ENCODE measurements at places on chromosomes 7 and 10.

GRCh38 chr10:109306698-109307097 is 616.6 kb downstream of the XPNPEP1 start:
- no peak for DNase-seq

DNA sequence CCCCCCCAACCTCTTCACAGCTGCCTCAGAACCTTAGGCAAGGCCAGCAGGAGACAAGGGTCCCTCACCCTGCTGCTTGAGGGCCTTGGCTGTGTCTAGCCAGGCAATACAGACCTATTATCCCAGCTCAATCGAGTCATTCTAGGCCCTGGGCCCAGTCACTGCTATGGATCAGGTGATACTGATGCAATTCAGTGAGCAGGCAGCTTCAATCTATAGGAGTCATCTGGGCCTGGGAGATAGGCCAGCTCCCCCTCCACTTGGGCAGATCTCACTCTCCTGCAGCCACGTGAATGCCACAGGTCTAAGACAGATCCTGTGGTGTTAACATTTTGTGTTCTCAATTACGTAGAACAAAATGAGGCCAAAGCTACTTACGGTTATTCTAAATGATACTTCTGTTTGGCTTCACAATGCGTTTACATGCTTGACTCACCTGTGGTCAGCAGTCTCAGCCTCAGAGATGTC is 68.0 kb upstream of the LRRC4 start:
- no peak for DNase-seq

DNA sequence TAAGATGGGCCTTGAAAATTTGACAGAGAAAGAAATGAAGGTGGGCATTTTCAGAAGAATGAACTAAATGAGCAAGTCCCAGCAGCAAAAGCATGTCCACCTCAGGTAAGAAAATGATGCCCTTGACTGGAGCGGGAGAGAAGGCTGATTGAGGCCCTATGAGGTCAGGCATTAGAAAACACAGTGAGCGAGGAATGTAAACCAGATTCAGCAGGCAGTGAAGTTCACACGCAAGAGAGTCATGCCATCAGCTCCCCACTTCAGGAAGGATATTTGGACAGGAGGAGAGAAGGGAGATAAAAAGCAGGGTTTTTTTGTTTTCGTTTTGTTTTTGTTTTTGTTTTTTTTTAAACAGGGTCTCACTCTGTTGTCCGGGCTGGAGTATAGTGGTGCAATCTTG is 166.4 kb downstream of the PPP1R17 start:
- no peak for DNase-seq

- no peak for DNase-seq
Observed at GRCh38 chr10:91350651-91351081, 59.5 kb upstream of the HECTD2 start.

DNA sequence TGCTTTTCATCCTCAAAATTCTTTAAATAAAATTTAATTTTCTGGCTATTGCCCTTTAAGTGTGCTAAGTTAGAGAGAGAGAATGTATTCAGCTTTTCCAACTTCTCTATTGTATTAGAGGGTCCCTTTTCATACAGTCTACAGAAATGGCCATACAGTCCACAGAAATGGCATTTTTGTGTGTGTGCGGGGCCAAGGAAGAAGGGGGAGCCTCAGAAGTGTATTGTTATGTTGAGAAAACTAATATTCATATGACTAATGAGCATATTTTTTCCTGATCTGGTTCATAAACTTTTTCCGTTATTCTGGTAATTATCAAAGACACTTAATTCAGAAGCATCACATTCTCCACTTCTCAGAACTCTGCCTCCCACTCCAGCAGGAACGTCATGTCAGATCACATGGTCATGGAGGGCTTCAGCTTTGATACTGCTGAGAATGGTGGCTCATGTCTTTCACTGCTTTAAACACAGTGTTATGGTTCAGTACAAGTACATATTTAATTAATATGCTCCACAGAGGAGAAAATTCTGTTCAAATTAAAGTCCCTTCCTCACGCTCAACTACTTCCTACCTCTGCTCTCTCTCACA is 37.1 kb downstream of the ELMO1 start:
- no peak for DNase-seq

- no peak for DNase-seq
Observed at GRCh38 chr7:27046854-27047549, 48.8 kb downstream of the HOXA1 start.

GRCh38 chr7:30093420-30093952 is 41.3 kb upstream of the MTURN start:
- DNase-seq = no peak

DNA sequence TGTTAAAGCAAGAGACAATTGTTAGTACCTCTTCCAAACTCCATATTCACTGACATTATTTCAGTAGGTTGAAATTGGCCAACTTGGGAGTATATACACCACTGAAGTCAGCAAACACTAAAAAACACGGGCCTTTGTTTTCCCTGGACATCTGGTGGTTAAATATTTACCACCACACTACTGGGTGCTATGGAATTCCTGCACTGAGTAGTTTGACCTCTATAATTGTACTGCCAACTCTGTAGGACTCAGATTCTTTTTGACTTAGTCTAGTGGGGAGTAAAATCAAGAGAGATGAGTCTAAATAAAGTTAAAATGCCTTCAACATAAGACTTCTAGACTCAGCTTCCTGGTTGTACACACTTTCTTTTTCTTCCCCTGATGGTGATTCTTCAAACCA is 41.3 kb upstream of the TES start:
- no peak for DNase-seq

GRCh38 chr7:17822547-17823173 is 117.6 kb downstream of the SNX13 start:
- no peak for DNase-seq

- DNase-seq = no peak
Observed at GRCh38 chr10:84546609-84547008, 218.2 kb downstream of the CCSER2 start.

DNA sequence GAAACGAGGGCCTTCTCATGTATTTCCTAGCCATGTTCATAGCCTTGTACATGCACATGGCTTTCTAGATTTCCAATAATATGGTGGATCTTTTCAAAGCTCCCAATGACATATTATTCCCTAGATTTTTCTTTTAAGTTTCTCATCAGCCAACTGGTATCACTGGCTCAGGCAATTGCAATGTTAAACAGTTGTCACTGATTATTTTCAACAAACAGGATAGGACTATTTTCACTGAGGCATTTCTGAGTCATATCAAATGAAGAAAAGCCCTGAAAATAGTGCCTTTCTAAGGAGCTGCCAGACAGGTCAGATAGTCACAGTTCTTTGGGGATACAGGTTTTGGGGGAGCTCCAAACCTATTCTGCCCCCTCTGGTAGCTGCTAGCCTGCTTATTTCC is 4.5 kb upstream of the LMTK2 start:
- DNase-seq = no peak

GRCh38 chr10:76554478-76554877 is 1083.1 kb downstream of the KCNMA1 start:
- DNase-seq = no peak

DNA sequence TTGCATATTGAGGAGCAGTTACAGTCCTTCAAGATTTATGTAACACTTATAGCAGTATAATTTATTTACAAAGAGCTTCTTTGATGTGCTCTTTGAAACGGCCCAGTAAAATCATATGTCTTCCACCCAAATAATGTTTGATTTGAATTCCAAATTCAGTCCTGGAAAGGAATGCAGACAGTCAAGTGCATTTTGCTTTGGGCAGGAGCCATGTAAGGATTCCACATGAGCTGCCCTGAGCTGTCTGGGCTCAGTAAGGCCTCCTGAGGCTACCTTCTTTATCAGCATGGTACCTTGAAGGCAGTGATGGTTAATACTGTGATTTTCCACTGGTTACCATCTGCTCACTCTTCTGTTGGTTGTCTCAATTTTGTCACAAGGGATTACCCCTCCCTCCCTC is 41.6 kb upstream of the LHFPL3 start:
- no peak for DNase-seq

GRCh38 chr10:61719906-61720305 is 57.2 kb downstream of the CABCOCO1 start:
- no peak for DNase-seq
